NCI-H146 (cell line): ENCODE measurements at places on chromosomes 13 and 19.
A peak's percentile ranks its signal among the peaks of the same experiment; 100 is the strongest.

GRCh38 chr13:112521073-112521685 is 66.8 kb downstream of the TUBGCP3 start:
- DNase-seq: no peak

GRCh38 chr13:60324131-60324530 is 72.9 kb upstream of the TDRD3 start:
- no peak for DNase-seq

GRCh38 chr13:106393776-106394175 is 141.7 kb downstream of the EFNB2 start:
- DNase-seq: no peak

GRCh38 chr13:85582890-85583289 is 216.3 kb downstream of the SLITRK6 start:
- no peak for DNase-seq

DNA sequence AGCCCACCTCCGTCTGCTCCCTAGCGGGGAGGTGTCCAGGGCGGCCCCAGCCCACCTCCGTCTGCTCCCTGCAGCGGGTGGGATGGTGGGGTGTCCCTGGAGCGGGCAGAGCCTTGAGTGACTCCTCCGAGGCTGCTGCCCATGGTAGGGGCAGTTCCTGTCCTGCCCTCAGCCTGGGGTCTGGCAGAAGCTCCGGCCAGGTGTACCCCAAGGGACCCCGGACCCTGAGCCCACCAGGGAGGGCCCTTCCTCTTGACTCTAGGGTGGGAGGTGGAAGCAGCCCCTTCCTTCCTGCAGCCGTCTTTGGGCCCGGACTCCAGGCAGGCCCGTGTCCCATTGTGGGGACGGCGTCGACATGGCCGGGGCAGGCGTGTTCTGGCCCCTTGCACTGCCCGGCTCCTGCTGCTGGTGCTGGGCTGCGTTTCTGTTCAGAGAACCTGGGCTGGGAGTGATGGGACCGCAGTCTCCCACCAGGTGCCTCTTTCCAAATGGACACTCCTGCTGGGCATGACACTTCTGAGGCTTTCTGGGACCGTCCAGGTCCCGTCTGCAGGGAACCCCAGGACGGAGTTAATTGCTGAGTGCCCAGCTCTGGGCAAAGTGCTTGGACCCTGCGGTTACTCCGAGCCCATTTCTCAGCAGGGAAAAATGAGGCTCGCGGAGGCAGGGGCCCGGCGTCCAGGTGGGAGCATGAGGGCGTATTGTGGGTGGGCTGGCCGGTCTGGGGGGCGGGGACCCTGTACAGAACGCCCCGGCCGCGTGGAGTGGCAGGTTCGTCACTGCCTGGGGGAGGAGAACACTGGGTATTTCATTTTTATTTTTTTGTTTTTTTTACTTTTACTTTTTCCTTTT is 19.8 kb downstream of the ARID3A start:
- no peak for DNase-seq

DNA sequence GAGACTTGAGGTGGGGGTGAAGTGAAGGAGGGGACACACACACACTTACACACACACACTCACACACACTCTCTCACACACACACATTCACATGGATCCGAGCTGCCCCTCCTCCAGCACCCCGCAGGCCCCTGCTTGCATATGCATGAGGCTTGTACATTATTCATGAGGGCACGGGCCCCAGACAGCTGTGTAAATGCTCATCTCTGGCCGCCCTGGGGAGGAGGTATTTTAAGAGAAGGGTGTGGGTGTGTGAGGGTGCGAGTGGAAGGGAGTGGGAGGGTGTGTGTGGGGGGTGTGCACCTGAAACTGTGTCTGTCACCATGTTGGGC is 2.4 kb downstream of the NCAN start:
- peak; percentile 62 for DNase-seq

DNA sequence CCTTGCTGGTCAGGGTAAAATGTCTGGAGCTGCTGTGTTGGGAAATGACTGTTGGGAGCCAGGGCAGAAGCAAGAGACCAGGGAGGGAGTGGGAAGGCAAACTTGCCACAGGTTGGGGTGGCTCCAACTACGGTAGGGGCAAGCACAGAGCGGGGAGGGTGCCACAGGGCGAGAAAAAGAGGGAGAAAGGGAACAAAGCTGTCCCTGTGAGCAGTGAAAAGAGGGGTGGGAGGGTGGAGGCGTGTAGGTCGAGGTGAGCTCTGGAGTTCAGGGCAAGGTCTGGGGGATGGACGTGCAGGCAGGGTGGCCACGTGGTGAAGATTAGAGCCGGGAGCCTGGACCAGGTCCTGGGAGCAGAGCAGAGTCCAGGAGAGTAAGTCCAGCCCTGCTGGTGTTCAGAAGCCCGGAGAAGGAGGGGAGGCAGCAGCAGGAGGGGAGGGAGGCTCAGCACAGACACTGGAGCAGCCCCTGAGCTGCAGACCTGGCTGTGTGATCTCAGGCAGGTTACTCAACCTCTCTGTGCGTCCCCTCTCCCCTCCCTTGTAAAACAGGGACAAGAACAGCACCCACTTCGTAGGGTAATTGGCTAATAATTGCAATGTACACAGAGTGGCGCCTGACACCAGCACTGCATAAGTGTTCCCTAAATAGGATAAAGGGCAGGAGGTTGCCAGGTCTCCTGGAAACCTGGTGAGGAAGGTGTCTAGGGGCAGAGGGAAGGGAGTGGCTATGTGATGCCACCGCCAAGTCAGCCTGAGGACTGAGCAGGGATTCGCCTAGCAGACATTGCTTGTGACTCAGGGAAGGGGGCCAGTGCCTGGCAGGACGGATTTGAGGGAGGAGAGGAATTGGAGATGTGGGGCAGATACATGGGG is 3.2 kb upstream of the POLR2E start:
- DNase-seq: peak; percentile 21

GRCh38 chr13:52600666-52601065 is 41.6 kb upstream of the HNRNPA1L2 start:
- DNase-seq: no peak

DNA sequence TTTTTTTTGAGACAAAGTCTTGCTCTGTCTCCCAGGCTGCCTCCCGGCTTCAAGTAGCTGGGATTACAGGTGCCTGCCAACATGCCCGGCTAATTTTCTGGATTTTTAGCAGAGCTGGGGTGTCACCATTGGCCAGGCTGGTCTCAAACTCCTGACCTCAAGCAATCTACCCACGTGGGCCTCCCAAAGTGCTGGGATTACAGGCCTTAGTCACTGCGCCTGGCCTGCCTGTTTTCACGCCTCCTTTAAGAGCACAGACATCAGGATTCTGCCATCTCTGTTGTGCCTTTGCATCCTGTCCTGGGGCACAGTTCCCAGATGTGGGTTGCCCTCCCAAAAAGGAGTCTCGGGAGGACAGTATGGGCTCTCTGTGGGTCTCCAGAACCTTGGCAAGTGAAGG is 2.5 kb upstream of the PRAM1 start:
- no peak for DNase-seq

DNA sequence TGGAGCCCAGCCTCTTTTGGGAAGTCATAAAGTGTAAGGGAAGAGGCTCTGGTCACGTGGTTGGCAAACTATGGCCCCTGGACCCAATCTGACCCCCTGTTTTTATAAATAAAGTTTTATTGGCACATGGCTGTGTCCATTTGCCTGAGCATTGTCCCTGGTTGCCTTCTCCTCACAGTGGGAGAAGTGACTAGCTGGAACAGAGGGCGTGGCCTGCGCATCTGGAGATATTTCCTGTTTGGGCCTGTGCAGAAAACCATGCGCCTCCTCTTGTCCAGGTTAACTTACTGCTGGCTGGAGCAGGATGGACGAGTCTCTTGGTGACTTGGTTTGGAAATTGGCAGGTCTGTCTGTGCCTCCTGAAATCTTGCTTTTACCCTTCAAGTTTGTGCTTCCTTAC is 48.3 kb downstream of the KDM4B start:
- DNase-seq: no peak

DNA sequence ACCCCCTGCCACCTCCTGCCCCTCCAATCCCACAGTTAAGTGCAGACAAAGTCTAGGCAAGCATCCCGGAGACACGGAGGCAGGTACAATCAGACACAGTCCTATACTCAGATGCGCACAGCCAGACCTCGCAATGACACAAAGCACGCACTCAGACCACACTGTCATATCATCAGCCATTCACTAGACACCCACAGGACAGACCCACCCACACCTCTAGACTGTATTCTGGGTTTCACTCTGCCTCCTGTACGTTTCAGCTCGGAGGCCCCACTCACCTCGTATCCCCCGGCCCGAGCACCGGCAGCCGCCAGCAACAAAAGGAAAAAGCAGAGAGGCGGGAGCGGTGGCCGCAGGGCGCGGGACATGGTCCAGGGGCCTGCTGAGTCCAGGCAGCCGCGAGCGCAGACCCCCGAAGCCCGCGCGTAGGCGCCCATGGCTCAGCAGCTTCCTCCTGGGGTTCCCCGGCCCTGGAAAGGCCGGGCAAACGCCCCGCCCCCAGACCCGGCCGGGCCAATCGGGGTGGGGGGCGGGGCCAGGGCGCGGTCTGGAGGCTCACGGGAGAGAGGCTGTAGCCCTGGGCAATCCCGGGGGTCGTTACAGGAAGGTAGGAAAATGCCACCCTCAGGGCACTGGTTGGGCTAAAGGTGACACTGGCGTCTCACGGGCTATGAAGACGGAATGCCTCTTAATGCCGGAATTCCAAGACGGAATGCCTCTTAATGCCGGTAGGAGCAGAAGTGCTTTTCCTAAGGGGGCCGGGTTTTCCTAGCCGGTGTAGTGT is at the start of the genes MAN2B1 and WDR83:
TSS of gene MAN2B1 (minus strand) at position 478 of the 784 bp plus-strand sequence. CDS start at position 437, 41 bp downstream.
TSS of gene WDR83 (plus strand) at position 543 of the 784 bp plus-strand sequence. CDS start 2,984 bp downstream, outside the sequence.
- peak; percentile 92 for DNase-seq

DNA sequence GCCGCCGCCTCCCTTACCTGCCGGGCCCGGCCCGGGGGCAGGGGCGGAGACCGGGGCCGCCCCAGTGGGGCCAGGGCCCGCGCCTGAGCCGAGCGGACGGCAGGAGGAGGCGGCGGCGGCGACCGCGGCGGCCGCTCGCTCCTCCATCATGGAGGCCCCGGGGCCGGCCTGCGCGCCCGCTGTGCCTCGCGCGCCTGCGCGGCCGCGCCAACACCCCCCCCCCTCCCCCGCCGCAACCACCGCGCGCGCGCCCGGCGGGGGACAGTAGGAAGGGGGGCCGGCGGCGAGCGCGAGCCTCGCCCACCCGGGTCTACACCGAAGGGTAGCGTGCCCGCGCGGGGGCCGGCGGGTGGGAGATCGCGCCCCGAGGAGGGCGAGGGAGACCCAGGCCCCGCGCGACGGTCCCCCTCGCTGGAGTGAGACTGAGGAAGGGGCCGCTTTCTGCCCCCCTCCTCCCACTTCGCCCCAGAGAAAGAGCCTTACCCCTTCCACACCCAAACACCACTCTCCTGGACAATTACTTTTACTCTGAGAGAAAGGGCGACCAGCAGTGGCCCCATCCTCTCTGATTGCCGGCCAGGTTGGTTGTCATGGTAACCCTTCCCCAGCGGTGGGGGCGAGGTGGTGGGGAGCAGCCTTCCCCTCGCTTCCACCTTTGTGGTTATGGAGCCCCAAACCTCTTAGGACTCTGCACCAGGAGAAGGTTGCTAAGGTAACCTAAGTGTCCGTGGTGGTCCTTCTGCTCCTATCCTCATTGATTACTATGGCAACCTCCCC is at the start of gene STRN4:
TSS of gene STRN4 (minus strand) at position 170 of the 777 bp plus-strand sequence. CDS start at position 150, 20 bp downstream.
- DNase-seq: peak; percentile 77

- DNase-seq: no peak
Observed at GRCh38 chr13:99809926-99810325, 161.6 kb downstream of the ZIC5 start.

DNA sequence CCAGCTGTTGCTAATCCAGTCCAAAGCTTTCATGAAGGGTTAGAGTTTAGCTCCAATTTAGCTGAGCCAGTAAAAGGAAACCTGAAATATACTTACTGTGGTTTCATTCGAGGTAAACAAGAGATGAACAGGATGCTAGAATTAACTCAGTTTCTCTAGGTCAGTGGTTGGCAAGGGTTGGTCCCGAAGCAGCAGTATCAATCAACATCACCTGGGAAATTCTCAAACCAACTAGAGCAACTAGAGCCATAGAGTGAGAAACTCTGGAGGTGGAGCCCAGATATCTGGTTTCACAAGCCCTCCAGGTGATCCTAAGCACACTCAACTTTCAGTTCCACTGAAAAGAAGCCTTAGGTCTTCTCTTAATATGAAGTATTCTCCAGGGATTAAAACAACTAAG is 376.7 kb downstream of the OXGR1 start:
- no peak for DNase-seq

GRCh38 chr19:53871454-53871853 is 3.8 kb downstream of the MYADM start:
- no peak for DNase-seq

- DNase-seq: no peak
Observed at GRCh38 chr13:91762957-91763356, 364.5 kb downstream of the GPC5 start.

- no peak for DNase-seq
Observed at GRCh38 chr19:35291916-35292315, at the start of gene MAG. MAG (plus strand) TSS chr19:35292161; CDS start chr19:35295409, 3,248 bp downstream.

GRCh38 chr13:113413178-113413897 is 40.0 kb downstream of the ADPRHL1 start:
- no peak for DNase-seq

DNA sequence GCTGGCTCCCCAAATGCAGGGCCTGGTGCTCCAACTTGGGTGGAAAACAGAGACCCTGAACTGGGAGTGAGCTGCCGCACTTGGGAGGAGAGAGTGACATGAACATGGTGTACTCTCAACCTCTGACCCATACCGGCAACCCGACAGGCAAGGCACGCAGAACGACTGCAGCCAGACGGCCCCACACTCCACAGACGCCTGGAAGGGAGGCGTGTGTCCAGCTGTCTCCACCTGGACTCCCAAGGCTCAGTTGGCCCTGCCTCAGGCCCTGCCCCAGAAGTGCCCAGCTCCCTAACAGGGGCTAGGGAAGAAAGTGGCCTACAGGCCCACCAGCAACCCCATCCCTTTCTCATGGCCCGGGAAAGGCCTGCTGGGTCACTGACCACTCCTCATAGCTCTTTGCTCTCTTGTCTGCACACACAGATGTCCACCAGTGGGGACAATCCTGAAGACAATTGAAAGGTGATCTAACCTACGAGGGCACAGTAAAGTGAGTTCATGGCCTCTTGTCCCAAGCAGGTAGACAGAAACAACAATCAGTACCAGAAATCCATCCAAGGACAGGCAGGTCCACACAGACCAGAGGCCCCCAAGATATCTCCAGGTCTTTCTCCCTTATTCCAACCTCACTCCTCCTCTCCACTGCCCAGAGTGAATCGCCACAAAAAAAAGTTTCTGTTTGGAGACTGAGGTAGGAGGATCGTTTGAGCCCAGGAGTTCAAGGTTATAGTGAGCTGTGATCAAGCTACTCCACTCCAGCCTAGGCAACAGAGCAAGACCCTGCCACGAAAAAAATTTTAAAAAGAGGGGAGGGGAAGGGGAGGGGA is 28.2 kb downstream of the ELL start:
- DNase-seq: no peak
